ENCODE measurements at places on chromosomes 3 and 15. TPM values are rescaled to one million over a fixed set of nuclear protein-coding genes. Genes with fewer than 3 reads are reported as not detected.

The SNTN gene
- not detected for total RNA-seq

The THUMPD3 gene
- total RNA-seq = 77.4 TPM

The SLC28A1 gene
- not detected for total RNA-seq

The GOLGA8S gene
- not detected for total RNA-seq

The IL20RB gene
- 1.1 TPM for total RNA-seq

The SCN11A gene
- total RNA-seq = not detected

The ATG3 gene
- total RNA-seq = 81.5 TPM

The ZMAT3 gene
- 13.5 TPM for total RNA-seq

The PLCH1 gene
- total RNA-seq = 0.03 TPM

The ZPLD1 gene
- total RNA-seq = not detected
